Occipital lobe (tissue), 3 donors: ENCODE measurements at places on chromosomes 1 and 21. TPM values are rescaled to one million over a fixed set of nuclear protein-coding genes. Genes with fewer than 3 reads are reported as not detected.

- DNase-seq = no peak
Measured at GRCh38 chr21:27164208-27165177, 197.6 kb upstream of the ADAMTS5 start.

DNA sequence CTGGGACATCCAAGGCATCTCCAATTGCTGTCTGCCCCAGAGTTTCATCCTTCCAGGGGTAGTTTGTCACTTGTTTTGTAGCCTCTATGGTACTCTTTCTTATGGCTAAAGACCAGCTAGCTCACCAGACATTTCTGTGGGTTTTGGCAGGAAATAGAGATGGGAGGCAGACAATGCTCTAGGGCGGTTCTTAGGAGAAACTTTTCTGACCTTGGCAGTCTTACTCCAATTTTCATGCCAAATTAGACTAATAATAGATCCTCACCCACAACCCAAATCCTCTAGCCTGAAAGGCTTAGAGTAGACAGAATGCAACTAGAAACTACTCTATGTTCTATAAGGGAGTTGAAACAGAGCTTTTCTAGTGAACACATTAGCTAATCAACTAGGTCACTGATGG is 69.8 kb downstream of the LRIG2 start:
- DNase-seq = no peak

DNA sequence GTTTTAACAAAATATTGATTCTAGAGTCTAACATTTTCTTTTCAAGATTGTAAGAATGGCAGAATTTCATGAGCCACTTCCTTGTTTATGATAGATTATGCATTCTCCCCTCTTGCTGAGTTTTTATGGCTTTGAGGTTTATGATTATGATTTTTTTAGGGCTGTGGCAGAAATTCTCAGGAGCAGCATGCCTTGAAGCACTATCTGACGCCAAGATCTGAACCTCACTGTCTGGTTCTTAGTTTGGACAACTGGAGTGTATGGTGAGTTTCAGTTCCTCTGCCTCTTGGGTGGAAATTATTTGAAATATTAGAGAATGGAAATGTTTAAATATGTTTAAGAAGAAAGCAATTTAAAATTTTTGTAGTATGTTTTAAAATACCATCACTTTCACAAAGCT is 10.2 kb downstream of the USP16 start:
- DNase-seq = no peak

GRCh38 chr1:151062741-151063371 is 2.7 kb downstream of the MLLT11 start:
- DNase-seq = no peak

DNA sequence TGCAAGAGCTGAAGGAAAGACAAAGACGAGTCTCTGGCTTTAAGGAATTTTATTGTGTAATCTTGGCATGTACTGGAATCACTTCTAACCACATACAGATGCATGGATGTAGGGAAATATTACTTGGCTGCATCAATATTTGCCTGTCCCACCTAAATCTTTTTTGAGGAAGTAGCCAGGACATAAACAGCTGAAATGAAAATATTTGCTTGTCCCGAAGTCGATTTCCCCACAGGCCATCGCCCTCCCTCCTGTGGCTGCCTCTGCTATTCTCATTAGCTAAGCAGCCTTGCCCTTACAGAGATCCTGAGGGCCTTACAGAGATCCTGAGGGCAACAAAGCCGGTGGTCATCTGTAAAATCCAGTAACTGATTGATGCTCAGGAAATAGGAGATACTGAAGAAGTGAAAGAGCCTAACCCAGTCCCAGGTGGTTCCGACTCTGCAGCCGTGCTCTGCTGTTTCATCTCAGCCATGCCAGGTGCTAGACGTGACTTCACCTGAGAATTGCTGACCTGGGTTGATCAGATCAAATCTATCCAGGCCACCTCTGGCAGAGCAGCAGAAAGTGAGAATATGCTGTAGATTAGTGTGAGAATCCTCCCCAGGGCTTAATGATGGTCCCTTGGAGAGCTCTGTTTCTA is 25.5 kb downstream of the MAN1C1 start:
- DNase-seq = no peak

DNA sequence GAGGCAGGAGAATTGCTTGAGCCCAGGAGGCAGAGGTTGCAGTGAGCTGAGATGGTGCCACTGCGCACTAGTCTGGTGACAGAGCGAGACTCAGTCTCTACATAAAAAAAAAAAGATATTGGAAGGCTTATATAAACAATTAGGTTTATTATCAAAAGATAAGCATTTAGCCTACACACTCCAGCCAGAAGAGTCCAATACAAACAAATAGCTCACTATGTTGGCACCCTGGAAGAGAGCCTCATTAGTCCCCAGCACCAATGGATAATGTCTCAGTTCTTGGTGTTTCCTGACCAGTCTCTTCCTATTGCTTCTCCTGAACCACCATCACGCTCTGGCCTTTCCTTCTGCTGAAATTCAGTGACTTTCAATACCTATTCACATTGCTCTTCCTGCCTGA is 48.6 kb upstream of the ATP1A1 start:
- no peak for DNase-seq

Gene HCRTR1
- 1.1 TPM for total RNA-seq

GRCh38 chr1:223217781-223218180 is 74.7 kb upstream of the TLR5 start:
- no peak for DNase-seq

DNA sequence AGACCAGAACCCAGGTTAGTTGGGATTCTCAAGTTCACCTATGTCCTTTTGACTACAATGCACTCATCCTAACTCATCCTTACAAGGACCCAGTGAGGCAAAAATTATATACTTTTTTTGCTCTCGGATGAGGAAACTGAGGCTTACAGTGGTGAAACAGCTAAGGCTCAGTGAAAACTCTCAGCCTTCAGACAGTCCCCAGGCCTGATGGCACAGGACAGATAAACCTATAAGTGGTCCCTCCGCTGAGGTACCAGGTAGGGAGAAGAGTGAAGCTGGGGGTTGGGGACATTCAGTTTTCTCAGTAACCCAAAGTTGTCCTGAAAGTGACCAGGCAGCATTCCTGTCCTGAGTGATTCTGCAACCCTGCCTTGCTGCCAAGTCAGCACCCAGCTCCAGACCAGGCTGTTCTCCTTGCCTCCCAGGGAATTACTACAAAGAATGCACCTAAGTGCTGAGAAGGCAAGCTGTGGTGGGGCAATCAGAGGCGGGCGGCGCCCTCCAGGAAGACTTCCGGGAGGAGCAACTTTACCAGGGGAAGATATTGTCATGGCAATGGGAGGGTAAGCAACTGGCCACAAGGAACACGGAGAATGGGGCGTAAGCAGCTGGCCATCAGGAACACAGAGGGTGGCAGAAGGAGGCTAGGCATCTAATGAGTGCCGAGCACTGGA is 4.6 kb downstream of the TENT5B start:
- no peak for DNase-seq

- no peak for DNase-seq
Measured at GRCh38 chr1:112603012-112603411, 15.9 kb downstream of the ST7L start.

Gene POLR3GL
- 16.2 TPM for total RNA-seq

DNA sequence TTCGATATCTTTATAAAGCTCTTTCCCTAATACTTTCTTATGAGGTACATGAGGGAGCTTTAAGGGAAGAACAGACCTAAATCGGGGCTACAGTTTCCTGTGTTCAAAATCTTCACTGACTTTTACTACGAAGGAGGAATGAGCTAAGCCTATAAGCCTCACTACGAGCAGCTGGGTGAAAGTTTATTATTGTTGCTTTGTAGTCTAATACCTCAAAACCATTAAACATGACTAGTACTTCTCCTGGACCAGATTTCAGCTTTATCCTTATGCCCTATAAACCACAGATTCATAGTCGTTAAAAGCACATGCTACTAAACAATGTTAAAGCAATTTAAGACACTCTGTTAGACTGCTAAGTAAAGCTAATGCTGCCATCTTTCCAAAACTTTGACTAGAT is 30.2 kb downstream of the NDC1 start:
- DNase-seq = no peak

GRCh38 chr21:26320596-26320995 is 150.0 kb upstream of the APP start:
- no peak for DNase-seq

DNA sequence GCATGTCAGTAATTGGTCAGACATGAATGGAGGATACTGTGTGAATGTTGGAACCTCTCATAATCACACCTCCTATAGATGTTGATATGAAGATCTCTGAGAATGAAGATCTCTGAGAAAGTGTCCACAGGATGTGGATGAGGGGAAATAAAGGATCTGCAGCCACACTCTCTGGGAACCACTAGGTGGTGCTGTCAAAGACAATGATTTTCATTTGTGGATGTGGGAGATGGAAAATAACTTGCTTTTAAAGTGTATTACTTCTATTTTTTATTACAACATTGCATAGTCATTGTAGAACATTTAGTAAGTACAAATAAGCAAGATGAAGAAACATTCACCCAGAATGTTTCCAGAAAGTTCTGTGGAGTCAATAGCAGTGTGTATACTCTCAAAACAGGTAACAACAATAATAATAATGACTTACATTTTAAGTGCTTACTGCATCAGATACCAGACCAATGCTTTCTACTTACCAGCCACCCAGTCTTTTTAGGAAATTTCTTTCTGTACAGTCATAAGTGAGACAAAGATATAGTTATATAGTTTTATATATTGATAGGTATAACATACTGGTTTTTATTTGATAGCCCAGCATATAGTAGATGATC is 128.2 kb downstream of the ATG4C start:
- no peak for DNase-seq

DNA sequence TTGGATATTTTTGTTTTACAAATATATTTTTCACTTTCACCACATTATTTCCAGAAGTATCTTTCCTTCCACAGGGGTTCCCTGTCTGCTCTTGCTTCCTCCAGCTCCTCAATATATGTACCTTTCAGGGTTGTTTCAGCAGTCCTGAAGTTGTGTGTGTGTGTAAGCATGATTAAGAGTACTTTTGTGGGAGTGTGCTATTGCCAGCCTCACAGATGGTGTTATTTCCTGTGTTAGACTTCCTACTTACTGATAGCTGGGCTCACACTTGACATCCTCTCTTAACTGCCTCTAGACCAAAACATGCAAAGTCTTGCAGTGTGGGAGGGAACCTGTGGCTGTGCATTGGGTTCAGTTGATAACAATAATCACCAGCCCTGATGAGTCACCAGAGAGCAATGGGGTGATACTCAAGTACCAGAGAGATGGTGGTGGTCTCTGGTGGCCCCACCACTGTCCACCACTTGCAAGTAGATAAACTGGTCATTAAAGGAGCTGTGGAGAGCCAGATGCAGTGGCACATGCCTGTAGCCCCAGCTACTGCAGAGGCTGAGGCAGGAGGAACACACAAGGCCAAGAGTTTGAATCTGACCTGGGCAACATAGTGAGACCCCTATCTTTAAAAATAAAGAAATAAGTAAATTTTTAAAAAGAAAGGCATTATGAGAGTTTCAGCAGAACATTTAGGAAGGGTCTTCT is 126.7 kb downstream of the NR5A2 start:
- no peak for DNase-seq

GRCh38 chr1:24191860-24192259 is 4.8 kb upstream of the IFNLR1 start:
- no peak for DNase-seq

GRCh38 chr1:34361121-34361520 is 184.4 kb downstream of the C1orf94 start:
- no peak for DNase-seq

- DNase-seq = no peak
Measured at GRCh38 chr1:85054664-85055063, 6.4 kb upstream of the MCOLN3 start.

DNA sequence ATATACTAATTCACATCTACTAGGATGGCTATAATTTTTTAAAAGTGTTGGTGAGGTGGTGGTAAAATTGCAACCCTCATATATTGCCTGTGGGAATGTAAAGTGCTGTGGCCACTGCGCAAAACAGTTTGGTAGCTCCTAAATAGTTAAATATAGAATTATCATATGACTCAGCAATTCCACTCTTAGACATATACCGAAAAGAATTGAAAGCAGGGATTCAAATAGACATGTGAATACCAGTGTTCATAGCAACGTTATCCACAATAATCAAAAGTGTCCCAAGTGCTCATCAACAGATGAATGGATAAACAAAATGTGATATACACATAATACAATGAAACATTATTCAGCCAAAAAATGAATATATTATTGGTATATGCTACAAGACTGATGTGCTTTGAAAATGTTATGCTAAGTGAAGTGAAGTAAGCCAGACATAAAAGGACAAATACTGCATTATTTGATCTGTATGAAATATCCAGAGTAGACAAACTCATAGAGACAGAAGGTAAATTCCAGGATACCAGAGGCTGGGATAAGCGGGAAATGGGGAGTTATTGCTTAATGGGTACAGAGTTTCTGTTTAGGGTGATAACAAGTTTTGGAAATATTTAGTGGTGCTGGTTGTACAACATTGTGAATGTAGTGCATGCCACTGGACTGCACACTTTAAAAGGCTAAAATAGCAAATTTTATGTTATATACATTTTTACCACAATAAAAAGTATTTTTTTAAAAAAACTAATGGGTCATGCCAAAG is 342.5 kb downstream of the SEC16B start:
- DNase-seq = no peak

Gene REN
- total RNA-seq = not detected

- no peak for DNase-seq
Measured at GRCh38 chr1:189866606-189867005, 611.1 kb downstream of the BRINP3 start.

Gene TAS1R1
- total RNA-seq = not detected

Gene ANXA9
- total RNA-seq = not detected

Gene MTARC2
- 7.8 TPM for total RNA-seq

Gene COA6
- total RNA-seq = 13.7 TPM

Gene CFAP45
- total RNA-seq = 0.47 TPM

Gene SLC9C2
- total RNA-seq = 8.3 TPM

DNA sequence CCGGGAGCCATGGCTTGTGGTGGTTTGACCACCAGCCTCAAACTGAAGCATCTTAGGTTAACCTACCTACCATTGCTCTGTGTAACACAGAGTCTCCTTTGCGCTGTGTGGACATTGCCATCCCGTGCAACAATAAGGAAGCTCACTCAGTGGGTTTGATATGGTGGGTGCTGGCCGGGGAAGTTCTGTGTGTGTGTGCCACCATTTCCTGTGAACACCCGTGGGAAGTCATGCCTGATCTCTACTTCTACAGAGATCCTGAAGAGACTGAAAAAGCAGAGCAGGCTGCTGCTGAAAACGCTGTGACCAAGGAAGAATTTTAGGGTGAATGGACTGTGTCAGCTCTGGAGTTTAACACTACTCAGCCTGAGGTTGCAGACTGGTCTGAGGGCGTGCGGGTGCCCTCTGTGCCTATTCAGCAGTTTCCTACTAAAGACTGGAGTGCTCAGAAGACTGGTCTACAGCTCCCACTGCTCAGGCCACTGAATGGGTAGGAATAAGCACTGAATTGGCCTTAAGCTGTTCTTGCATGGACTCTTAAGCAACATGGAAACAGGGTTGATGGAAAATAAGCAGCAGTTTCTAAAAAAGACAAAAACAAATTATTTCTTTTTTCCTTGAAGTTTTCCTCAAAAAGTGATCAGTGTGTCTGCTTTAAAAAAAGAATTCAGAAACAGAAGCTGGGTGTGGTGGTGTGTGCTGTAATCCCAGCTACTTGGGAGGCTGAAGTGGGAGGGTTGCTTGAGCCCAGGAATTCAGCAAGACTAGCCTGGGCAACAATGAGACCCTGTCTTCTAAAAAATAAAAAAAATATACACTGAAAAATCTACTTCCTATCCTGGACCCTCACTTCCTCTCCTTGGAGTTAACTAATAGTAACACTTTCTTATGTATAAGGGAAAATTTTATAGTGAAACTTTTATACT is 14.6 kb downstream of the CEP350 start:
- no peak for DNase-seq

- no peak for DNase-seq
Measured at GRCh38 chr1:81358151-81358550, 442.6 kb upstream of the ADGRL2 start.
